ENCODE measurements at places on chromosomes 13 and 19. TPM values are rescaled to one million over a fixed set of nuclear protein-coding genes. Genes with fewer than 3 reads are reported as not detected.

GRCh38 chr19:7419777-7420439, 68.9 kb downstream of the PEX11G start:
- H3K27ac ChIP-seq, result no peak overlapping the region
- peaks cover 90% of the 10 kb centered on the region for H3K36me3 ChIP-seq
- H3K4me3 ChIP-seq, result no peak overlapping the region

Gene CD209
- not detected for total RNA-seq

- H3K4me1 ChIP-seq, result no peaks in the 10 kb centered on the region
- no peaks in the 10 kb centered on the region for H3K27me3 ChIP-seq
- no peak overlapping the region for H3K4me3 ChIP-seq
- no peaks in the 10 kb centered on the region for H3K36me3 ChIP-seq
- DNase-seq, result no peak
These were observed 90.0 kb downstream of the CAB39L start for GRCh38 chr13:49353908-49354307.

Gene CD79A
- 2.8 TPM for total RNA-seq

Gene FLT1
- 2.7 TPM for total RNA-seq

Gene MEX3D
- 2.1 TPM for total RNA-seq

DNA sequence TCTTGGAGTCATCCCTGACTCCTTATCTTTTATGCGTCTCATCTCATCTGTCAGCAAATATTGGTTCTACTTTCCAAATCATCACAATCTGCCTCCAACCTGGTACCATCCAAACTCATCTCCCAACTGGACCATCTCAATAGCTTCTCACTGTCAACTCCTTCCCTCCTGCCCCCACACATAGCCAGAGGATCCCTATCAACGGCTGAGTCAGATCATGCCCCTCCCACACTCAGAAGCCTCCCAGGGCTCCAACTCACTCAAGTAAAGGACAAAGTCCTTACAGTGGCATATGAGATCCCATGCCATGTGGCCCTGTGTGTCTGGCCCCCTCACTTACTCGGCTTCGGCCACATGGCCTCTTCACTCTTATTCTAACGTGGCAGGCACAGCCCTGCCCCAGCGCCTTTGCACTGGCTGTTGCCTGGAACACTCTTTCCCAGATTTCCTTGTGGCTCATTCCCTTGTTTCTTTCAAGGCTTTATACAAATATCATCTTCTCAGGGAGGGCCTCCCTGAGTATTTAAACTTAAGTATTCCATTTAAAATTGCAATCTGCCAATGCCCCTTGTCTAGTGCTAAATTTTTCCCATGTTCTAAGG, 4.3 kb downstream of the SPRED3 start:
- H3K27ac ChIP-seq, result no peak overlapping the region
- no peak overlapping the region for H3K4me3 ChIP-seq
- no peak for DNase-seq
- H3K27me3 ChIP-seq, result no peaks in the 10 kb centered on the region
- H3K4me1 ChIP-seq, result peaks cover 11% of the 10 kb centered on the region
- no peaks in the 10 kb centered on the region for H3K36me3 ChIP-seq

Gene SELENOV
- total RNA-seq, result not detected

DNA sequence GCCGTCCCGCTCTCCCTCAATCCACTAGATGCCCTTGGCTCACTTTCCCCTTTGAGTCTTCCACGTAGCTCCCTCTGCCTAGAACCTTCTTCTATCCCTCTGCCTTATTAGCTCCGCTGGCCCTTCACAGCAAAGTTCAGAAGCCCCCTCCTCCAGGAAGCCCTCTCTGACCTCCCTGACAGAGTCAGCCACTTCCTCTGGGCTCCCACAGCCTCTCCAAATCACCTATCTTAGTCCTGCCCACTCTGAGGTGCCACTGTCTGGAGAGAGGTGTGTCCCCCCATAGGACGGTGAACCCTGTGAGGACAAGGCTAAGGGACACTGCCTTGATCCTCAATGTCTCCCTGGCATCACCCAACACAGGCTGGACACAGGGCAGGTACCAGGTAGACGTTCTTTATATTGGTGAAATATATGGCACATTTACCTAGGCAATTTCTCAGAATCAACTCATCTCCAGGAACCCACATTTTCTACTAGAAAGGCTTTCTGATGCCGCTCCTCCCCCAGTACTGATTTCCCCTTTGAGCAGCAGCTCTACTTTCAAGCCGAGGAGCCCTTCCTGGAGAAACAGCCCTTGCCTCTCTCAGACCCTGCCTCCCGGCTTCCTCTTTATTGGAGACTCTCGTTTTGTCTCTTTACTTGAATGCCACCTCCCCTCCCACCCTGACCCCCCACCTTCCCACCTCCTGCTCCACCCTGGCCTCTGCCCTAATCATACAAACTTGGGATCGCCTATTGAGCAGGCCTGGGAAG, 3.4 kb upstream of the TGFB1 start:
- peak overlapping the region; percentile 14 for H3K4me3 ChIP-seq
- no peaks in the 10 kb centered on the region for H3K36me3 ChIP-seq
- peaks cover 26% of the 10 kb centered on the region for H3K4me1 ChIP-seq
- peak overlapping the region; percentile 96 for H3K27ac ChIP-seq

Gene F2RL3
- total RNA-seq, result 0.16 TPM

Gene MISP3
- 0.91 TPM for total RNA-seq

- no peak overlapping the region for H3K4me3 ChIP-seq
- H3K36me3 ChIP-seq, result no peaks in the 10 kb centered on the region
- no peak for DNase-seq
- H3K27me3 ChIP-seq, result no peaks in the 10 kb centered on the region
- no peak overlapping the region for H3K27ac ChIP-seq
- no peaks in the 10 kb centered on the region for H3K4me1 ChIP-seq
These were observed 39.1 kb downstream of the TRPM4 start for GRCh38 chr19:49196527-49197240.

GRCh38 chr19:12779162-12779993, 4.0 kb upstream of the HOOK2 start:
- H3K27ac ChIP-seq, result peak overlapping the region; percentile 94
- H3K36me3 ChIP-seq, result no peaks in the 10 kb centered on the region
- H3K27me3 ChIP-seq, result no peaks in the 10 kb centered on the region
- DNase-seq, result no peak
- H3K4me1 ChIP-seq, result peaks cover 22% of the 10 kb centered on the region

DNA sequence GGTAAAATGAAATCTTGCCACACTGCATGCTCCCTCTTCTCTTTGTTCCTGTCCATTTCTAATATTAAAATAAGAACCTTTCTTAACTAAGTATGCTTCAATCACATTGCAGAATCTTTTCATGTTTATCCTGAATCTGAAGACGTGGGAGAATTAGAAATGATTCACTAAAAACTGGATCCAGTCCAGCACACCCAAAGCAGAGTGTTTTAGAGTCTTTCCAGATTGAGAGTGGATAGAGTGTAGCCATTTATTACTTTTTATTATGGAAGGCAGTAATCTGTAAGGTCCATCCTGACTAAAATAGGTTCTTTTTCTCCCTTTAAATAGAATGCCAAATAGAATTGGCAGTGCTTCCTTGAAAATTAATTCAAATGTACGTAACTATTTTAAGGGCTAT, 453.5 kb downstream of the TDRD3 start:
- H3K4me1 ChIP-seq, result no peaks in the 10 kb centered on the region
- H3K27me3 ChIP-seq, result no peaks in the 10 kb centered on the region
- no peak for DNase-seq
- no peaks in the 10 kb centered on the region for H3K36me3 ChIP-seq
- H3K4me3 ChIP-seq, result no peak overlapping the region

- DNase-seq, result no peak
- no peaks in the 10 kb centered on the region for H3K27me3 ChIP-seq
- peaks cover 8% of the 10 kb centered on the region for H3K4me1 ChIP-seq
- H3K36me3 ChIP-seq, result no peaks in the 10 kb centered on the region
These were observed at the start of gene ZNF625 for GRCh38 chr19:12156223-12157058. TSS of gene ZNF625 (minus strand) at chr19:12156734. CDS start at chr19:12156558, 176 bp downstream.

DNA sequence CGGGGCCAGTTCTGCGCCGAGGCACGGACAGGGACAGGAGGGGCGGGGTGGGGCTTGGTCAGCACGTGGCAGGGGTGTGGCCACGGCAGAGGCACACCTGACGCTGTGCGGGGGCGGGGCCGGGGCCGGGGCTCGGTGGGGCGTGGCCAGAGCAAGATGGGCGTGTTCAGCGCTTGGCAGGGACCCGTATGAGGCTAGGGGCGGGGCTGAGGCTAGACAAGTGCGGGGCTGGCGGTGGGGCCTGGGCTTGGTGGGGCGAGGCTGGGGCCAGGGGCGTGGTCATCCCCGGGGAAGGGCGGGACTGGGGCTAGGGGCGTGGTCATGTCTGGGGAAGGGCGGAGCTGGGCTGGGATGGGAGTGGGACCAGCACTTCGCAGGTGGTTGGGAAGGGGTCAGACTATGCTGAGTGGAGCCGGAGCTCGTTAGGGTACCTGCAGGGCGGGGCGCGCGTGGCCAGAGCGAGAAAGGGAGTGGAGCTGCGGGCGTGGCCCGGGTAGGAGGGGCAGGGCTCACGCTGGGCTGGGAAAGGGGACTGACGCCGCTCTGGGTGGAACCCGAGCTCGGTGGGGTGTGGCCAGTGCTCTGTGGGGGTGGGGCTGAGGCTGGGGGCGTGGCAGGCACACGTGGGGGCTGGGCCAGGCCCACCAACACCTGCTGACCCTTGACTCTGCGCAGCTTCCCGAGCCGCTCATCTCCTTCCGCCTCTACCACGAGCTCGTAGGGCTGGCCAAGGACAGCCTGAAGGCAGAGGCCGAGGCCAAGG, 12.8 kb downstream of the POLR2E start:
- H3K27ac ChIP-seq, result peak overlapping the region; percentile 66
- H3K4me1 ChIP-seq, result peaks cover 43% of the 10 kb centered on the region
- peak; percentile 79 for DNase-seq
- no peaks in the 10 kb centered on the region for H3K27me3 ChIP-seq
- H3K4me3 ChIP-seq, result no peak overlapping the region

GRCh38 chr19:18292810-18293641, 11.6 kb upstream of the JUND start:
- H3K27me3 ChIP-seq, result no peaks in the 10 kb centered on the region
- no peaks in the 10 kb centered on the region for H3K36me3 ChIP-seq
- H3K4me3 ChIP-seq, result peak overlapping the region; percentile 84
- peak overlapping the region; percentile 92 for H3K27ac ChIP-seq

DNA sequence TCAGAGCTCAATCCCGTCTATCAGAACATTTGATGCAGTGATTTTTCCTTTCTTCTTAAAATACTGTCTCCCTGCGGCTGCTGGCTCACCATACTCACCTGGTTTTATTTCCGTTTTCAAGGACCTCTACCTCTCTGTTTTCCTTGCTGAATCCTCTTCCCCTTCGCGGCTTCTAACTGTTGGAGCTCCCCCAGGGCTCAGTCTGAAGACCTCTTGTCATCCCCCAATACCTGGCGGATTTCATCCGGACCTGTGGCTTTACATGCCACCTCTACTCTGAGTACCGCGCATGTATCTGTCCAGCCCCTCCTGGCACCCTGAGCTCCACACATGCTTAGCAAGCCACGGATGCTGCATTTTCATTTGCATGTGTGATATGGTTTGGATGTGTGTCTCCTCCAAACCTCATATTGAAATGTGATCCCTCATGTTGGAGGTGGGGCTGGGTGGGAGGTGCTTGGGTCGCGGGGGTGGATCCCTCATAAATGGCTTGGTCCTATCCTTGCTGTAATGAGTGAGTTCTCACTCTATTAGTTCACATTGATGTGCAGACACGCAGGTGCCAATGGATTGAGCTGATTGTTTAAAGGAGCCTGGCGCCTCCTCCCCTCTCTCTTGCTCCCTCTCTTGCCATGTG, 106.2 kb upstream of the LSM14A start:
- no peak for DNase-seq
- H3K4me1 ChIP-seq, result no peaks in the 10 kb centered on the region
- no peaks in the 10 kb centered on the region for H3K27me3 ChIP-seq

- H3K4me1 ChIP-seq, result no peaks in the 10 kb centered on the region
- no peaks in the 10 kb centered on the region for H3K36me3 ChIP-seq
- H3K27me3 ChIP-seq, result no peaks in the 10 kb centered on the region
These were observed 1468.6 kb upstream of the MIR17HG start for GRCh38 chr13:89878904-89879303.

- no peaks in the 10 kb centered on the region for H3K27me3 ChIP-seq
- H3K36me3 ChIP-seq, result no peaks in the 10 kb centered on the region
- H3K27ac ChIP-seq, result no peak overlapping the region
- no peaks in the 10 kb centered on the region for H3K4me1 ChIP-seq
- no peak for DNase-seq
These were observed 15.9 kb upstream of the OLFM4 start for GRCh38 chr13:53012707-53013106.

Data from naive thymus-derived CD4-positive, alpha-beta T cell (primary cell).